Daoy (cell line): ENCODE measurements at places on chromosomes 5 and 9. TPM values are rescaled to one million over a fixed set of nuclear protein-coding genes. Genes with fewer than 3 reads are reported as not detected.

Gene ANKS6
- total RNA-seq = 10.3 and 28.6 TPM in 2 replicates

Gene CD74
- total RNA-seq = not detected in 2 replicates

Gene IFNB1
- not detected in 2 replicates for total RNA-seq

- peak; percentile 38 for DNase-seq
Observed at GRCh38 chr9:38405785-38406184, 13.3 kb downstream of the ALDH1B1 start.

DNA sequence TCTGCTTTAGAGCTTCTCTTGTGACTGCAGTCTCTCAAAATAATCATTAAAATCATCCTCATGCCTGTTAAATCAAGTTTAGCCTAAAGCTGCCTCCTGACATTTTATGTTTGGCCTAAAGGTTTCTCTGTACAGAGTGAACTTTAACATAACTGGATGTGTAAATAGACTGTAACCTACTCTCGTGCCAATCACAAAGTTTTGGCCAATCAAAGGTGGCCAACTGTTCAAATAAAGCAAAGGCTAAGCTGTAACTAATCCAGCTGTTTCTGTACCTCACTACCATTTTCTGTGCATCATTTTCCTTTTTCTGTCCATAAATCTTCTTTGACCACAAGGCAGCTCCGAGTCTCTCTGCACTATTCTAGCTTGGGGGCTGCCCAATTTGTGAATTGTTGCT lies 86.2 kb downstream of the GCNT1 start:
- no peak for DNase-seq

DNA sequence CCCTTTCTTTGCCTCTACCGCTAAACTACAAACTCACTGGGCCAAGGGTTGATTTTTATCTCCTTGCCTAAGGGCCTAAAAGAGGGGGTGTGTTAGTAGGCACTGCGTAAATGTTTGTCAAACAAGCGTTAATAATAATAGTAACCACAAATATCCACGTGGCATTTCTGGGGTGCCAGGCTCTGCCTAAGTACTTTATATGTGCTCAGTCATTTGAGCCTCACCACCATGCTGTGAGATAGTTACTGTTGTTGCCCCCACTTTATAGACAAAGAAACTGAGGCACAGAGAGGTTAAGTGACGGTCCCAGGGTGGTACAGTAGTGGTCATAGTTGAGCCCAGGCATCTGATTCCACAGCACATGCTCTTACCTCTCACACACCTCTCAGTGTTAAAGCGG lies 52.4 kb downstream of the ERGIC1 start:
- DNase-seq = no peak

GRCh38 chr5:42991404-42992087 lies 48.6 kb downstream of the ANXA2R start:
- no peak for DNase-seq
